AG09309 (cell line): ENCODE measurements at places on chromosomes 12 and 14.
A peak's percentile ranks its signal among the peaks of the same experiment; 100 is the strongest.

GRCh38 chr12:39795481-39795880 is 175.9 kb upstream of the ABCD2 start:
- no peak for DNase-seq

DNA sequence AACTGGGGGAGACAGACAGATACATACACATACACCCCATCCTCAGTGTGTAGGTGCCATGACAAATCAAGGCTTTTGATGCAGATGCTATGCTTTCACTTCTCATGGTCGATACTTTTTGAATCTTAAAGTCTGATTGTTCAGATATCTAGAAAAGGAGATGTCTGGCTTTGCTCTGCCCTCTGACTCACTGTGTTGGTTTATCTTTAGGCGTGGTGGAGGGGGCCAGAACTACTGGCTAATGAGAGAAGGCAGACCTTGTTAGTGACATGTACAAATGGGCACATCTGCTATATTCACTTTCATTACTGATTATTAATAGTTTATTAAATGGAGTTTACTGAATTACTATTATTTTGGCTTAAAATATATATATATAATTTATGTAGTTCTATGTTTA is 444.3 kb upstream of the RGS6 start:
- no peak for DNase-seq

DNA sequence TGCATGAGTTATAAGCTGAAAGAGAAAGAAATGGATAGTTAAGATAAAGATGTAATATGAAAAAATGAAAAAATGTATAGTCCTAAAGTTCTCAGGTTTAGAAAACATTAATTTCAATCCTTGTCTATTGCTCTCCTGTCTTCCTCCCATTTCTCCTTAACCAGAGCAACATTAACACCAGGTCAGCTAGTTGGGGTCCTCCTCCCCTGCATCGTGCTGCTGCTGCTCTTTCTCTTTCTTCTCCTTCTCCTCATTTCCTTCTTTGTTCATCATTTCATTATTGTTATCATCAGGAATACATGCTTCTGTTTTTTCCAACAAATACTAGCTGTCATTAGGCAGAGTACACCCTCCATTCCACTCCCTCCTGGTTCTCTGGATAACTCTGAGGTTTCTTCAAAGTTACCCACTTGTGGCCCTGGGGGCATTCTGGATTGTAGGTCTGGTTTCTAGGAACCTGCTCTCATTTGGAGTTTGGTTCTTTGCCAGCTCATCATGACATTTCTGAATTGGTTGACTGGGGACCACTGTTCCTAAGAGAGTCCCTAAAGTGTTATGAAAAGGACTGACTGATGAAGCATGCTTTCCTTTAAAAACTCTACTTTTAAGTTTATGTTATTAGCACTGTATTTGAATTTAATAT is 17.0 kb downstream of the ACSS3 start:
- DNase-seq: no peak

GRCh38 chr14:61934385-61934784 is 172.2 kb downstream of the SNAPC1 start:
- peak; percentile 97 for DNase-seq

DNA sequence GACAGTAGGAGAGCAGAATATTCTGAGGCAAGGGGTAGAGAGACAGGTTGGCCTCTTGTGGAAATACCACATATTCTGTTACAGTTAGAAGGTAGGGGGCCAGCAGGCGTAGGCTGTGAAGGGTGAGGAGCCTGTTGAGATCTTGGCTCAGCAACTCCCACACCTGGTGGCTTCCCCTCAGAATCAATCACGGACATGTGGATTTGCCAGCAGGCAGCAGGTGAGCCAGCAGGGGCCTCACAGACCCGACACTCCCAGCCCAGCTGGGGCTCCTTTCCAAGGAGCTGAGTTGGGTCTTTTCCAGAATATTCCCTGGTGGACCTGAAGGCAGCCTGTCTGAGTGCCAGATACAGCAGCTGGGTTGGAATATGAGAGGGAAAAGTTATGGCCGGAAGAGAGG is 150.0 kb upstream of the CRY1 start:
- no peak for DNase-seq

DNA sequence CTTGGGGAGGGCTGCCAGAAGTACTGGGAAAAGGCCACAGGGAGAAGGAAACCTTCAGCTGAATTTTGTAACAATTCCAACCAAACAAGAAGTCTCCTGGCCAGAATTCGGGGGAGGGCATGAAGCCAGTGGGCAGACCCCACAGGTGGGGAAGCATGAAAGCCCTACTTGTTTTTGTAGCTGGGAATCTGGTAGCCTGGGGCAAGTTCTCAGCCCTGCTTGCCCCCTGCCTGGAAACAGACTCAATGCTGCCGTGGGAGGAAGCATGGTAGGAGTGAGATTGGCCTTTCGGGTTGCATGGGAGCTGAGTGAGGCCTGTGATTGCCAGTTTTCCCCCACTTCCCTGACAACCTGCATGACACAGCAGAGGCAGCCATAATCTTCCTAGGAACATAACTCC is 259.2 kb upstream of the RMST start:
- DNase-seq: no peak

DNA sequence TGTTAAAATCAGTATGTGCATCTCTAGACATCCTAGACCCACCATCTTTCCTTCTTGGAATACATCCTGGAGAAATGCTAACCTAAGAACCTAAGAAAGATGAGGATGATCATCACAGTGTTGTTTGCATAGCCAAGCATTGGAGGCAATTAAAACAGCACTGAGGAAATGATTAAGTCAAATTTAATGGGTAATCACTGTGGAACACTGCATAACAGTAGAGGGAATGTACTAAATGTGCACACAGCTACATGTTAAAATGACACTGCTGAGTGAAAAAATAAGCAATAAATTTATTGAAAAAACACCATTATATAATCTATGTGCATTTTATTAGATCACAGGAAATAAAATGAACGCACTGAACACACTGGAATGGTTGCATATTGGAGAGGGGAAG is 987.1 kb upstream of the SEL1L start:
- no peak for DNase-seq

DNA sequence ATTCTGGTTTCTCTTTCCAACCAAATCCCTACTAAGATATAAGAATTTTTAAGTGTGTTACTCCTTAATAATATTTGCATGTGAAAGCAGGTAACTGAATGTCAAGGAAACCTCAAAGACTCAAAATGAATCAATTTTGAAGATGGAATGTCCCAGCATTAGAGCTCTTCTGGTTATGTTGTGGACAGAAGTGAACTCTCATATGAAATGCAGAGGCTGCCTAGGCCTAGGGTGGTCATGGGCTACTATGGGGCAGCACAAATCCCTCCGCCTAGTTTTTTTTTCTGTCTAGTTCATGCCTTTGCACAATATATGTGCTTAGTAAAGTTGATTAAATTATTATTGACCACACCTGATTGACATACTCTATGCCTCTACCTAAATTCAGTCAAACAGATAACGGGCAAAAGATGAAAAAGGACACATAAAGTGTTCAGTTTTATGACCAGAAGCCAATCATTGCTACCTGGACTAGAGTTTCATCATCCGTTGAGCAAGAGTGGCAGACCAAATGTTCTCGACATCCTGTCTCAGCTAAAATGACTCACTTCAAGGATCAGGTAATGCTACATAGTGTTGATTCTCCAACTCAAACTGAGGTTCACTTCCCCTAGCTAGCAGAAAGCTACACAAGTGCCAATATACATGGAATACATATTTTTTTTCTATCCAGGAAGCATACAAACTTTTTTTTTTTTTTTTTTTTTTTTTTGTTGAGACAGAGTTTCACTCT is 1211.4 kb downstream of the VRK1 start:
- DNase-seq: no peak

DNA sequence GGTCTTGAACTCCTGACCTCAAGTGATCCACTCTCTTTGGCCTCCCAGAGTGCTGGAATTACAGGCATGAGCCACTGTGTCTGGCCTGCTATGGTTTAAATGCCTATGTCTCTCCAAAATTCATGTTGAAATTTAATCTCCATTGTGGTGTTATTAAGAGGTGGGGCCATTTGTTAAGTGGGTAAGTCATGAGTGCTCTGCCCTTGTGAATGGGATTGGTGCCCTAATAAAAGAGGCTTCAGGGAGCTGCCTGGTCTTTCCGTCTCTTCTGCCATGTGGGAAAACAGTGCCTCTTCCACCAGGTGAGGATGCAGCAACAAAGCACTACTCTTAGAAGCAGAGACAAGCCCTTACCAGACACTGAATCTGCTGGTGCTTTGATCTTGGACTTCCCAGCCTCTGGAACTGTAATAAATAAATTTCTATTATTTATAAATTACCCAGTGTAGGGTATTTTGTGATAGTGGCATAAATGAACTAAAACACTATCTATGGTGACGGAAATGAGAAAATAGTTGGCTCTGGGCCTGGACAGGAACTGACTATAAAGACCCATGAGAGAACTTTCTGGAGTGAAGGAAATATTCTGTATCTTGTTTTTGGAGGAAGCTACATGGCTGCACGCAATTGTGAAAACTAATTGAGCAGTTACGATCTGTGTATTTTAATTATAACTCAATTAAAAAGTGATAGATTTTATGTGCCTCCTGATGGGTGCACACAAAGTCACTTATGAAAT is 12.1 kb upstream of the ATP23 start:
- no peak for DNase-seq

GRCh38 chr14:75847584-75847983 is 134.2 kb downstream of the TGFB3 start:
- DNase-seq: no peak

DNA sequence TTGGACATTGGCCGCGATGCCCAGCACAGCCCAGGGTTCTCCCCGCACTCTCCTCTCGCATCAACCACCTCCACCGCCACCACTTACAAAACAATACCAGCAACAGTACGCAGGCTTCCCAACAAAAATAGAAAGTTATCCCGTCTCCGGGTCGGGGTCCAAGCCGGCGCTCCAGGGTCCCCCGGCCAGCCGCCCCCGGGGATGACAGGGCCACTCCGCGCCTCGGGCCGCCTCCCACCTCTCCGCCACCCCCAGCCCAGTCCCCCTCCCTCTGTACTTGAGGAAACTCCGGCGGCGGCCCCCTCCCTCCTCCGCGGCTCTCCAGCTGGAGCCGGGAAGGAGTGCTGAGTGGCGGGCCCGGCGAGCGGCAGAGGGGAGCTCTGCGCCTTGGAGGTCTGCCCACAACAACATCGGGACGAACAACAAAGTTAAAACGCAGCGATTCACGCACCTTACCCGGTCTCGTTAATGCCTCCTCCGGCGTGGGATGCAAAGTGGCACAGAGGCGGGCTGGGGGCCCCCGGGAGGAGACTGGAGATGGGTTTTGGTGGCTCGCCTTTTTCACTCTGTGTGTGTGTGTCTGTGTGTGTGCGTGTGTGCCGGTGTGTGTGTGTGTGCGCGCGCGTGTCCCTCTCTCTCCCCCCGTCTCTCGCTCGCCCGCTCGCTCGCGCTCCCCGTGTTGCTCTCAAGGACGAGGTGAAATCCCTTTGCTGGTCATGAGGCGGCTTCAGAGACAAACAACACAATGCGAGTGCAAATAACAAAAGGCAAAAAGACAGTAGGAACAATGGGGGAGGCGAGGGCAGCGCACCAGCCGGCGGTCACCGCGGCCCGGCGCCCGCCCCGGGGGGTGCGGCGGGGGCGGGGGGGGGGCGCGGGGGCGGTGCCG is 386.8 kb downstream of the BCAT1 start:
- no peak for DNase-seq

- peak; percentile 16 for DNase-seq
These were observed 384.6 kb downstream of the SLC16A7 start for GRCh38 chr12:59980476-59980875.

DNA sequence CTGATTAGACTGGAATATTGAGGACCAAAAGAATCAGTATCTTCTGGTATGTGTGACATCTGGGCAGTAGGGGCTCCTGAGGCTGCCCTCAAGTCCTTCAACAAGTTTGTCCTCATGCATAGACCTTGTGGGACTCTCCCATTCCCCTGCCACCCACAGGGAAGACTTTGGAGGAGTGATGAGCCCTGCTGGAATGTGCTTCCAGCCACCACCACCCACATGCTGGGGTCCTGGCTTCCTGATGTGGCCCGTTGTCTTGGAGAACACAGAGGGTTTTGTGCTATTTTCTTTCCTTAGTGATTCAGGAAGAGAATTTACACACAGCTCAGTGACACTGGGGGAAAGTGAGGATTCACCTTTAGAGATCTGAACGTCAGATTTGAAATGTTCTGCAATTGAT is 29.2 kb upstream of the SEL1L start:
- no peak for DNase-seq

GRCh38 chr14:55547650-55548315 is 32.2 kb upstream of the KTN1 start:
- DNase-seq: no peak

DNA sequence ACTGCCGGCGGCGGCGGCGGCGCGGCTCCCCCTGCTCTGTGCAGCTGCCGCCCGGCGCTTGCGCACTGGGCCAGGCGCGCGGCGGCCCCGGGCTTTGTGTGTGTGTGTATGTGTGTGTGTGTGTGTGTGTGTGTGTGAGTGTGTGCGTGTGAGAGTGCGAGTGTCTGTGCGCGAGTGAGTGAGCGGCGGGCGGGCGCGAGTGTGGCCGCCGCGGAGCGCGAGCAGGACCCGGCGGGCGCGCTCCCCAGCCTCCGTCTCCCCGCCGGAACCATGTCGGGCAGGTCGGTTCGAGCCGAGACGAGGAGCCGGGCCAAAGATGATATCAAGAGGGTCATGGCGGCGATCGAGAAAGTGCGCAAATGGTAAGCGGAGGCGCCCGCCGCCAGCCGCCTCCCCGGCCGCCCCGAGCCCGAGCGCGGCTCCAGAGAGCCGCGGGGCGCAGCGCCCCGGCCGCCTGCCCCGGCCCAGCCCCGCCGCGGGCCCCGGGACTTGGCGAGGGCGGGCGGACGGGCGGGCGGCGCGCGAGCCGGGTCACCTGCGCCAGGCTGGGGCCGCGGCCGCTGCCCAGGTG is at the start of gene BCL7A:
TSS of gene BCL7A (plus strand) at position 63 of the 571 bp plus-strand sequence. CDS start at position 271, 208 bp downstream.
- peak; percentile 34 for DNase-seq

DNA sequence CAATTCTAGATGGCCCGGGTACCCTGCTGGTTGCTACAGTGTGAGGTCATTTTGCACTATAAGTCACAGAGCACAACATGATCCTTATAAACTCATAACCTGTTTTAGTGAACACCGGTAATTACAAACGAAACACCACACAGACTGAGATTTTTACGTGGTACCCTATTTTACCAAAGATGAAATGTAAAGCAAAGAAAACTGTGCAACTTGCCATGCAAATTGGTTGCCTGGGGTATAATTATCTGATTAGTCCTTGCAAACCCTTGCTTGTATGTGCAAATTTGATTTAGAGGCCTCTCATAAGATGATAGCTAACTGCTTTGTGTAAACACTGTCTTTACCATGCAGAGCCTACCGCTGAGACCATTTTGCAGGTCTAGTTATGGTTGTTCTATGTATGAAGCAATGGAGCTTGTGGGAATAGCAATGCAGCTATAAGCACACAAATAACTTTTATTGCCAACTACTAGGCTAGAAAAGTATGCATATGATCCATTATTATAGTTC is 372.1 kb upstream of the FAR2 start:
- DNase-seq: no peak

- no peak for DNase-seq
These were observed 45.3 kb upstream of the PLBD1 start for GRCh38 chr12:14612898-14613445.
